Stimulated activated CD4-positive, alpha-beta T cell treated with anti-CD3 and anti-CD28 coated beads, Interleukin-1b, Interleukin-23, amount 100 ng/mL, for 1 hour (primary cell): ENCODE measurements at places on chromosomes 6 and 20.

- no peak for DNase-seq
Observed at GRCh38 chr6:20447157-20447556, 45.5 kb downstream of the E2F3 start.

GRCh38 chr20:46700481-46700880, 9.0 kb upstream of the SLC2A10 start:
- no peak for DNase-seq

DNA sequence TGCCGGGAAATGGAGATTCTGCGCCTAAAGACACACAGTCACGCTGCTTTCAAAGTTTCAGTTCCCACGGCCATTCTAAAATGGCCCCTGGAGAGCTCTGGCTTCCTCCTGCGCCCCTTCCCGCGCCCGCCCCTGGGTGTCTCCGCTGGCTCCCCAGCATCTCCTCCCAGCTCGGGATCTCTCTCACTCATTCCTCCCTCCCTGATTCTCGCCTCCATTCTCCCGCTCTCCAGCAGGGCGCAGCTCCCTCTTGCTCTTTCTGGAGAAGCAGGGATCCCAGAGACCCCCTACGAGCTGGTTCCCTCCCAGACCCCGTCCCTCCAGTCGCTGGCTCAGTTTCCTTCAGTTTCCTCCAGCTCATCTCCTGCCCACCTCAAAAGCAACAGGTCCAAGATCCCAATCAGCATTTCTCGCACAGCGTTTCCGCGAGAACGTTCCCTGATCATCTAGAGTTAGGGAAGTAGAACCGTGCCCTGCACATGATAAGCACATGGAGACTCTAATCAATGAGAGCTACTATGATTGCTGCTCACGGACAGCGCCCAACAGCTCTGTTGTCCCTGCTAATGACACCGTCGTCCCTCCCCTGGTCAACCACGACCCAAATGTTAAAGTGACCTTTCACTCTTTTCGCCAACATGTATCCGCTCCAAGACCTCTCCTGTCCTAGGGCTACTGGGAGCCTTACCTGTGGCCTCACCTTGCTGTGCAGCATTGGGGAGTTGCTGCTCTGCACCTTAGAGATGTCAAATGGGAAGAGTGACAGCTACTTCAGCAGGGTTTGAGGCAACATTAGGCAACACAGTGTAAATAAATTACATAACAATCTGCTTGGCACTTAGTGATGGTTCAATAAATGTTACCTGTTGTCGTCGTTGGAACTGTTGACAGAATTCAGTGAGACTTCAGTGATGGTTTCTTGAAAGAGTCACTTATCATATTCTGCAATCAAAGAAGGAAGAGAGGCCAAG, 218.5 kb upstream of the QKI start:
- DNase-seq, result no peak

DNA sequence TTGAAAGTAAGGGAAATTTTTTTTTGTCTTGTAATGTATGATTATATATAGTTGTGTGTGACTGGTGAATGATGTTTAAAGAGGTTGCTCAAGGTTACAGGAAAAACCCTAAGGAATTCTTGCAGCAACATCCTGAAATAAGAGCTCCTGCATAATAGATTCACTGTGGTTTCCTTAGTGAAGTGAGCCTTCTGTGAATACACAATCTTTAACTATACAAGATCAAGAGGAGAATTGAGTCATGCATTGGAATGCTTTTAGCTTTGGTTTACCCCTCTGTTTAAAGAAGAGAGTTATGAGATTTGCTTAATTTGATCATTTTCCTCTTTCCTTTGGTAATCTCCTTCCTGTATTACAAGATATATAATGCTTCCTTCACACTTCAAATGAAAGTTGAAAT, 141.6 kb upstream of the EYA4 start:
- no peak for DNase-seq

- DNase-seq, result no peak
Observed at GRCh38 chr6:5472571-5472970, 211.3 kb downstream of the FARS2 start.

DNA sequence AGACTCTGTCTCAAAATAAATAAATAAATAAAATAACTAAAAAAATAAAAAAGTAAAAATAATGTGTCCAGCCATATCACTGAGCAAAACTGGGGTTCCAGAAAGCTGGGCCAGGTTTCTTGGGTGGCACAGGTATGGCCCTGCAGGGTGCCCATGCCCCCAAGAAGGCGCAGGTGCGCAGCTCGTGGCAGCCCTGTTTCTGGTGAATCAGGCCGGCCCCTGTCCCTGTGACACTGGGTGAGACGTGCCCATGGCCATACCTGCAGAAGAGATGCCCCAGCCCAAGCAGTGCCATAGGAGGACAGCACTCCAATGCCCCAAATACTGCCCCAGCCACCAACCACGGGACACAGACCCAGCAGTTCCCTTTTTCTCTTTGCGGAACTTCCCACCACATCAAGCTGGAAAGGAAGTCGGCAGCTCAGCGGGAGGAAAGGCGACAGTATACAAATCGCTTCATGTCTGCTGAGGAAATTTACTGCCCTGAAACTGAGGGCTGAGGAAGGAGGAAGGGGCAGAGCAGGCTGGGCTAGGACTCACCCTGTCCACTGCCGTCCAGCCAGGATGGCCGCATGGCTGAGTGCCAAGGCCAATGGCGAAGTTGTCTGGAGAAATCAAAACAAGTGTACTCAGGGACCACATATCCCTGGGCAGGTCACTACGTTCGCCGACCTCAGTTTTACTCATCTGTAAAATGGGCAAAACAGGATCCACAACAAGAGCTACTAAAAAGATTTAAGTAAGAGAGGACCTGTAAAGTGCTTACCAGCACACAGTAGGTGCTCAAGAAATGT, 55.4 kb downstream of the PREX1 start:
- DNase-seq, result no peak

- no peak for DNase-seq
Observed at GRCh38 chr6:37242429-37243052, 15.0 kb upstream of the TBC1D22B start.
